Cerebellar nuclear complex (tissue), 1 donor: ENCODE measurements at places on chromosomes 6 and 20.

GRCh38 chr20:58303547-58303946 lies 6.0 kb upstream of the RAB22A start:
- DNase-seq: no peak

GRCh38 chr20:46651091-46651962 lies at the start of gene SLC13A3:
SLC13A3 (minus strand) TSS chr20:46651459; CDS start chr20:46651421, 38 bp downstream.
- DNase-seq: no peak

DNA sequence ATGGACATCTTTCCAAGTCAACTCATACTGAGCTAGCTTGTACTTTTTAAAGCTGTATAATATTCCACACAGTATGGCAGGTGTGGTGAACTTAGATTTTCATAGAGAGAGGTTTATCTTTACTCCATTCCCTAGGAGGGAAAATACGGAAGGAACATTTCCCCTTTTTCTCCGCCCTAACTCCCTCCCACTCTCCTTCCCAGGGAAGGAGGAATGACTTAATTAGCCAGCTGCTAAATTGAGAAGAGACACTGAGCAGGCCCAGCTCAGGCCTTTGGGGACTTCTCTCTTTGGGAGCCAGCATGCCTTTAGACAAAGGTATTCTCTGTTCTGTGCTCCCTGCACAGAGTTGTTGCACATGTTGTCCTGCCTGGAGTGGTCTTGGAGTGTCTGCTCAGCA lies 46.1 kb downstream of the MBOAT1 start:
- no peak for DNase-seq

DNA sequence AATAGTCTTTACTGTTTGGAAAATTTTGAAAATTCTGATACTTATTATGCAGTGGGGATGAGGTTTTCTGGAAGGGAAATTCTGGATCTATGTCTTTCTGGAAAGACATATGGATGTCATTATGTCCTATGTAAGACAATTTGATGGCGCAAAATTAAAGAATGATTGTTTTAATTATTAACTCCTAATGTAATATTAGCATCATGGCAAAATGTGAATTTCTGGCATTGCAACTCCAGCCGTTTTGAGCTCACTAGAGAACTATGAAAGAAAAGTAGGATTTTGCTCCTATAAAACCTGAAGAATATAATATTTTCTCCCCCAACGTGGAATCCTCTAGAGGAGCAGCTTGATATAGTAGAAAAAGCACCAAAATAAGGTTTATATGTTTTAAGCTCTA lies 243.2 kb downstream of the RFPL4B start:
- DNase-seq: no peak

DNA sequence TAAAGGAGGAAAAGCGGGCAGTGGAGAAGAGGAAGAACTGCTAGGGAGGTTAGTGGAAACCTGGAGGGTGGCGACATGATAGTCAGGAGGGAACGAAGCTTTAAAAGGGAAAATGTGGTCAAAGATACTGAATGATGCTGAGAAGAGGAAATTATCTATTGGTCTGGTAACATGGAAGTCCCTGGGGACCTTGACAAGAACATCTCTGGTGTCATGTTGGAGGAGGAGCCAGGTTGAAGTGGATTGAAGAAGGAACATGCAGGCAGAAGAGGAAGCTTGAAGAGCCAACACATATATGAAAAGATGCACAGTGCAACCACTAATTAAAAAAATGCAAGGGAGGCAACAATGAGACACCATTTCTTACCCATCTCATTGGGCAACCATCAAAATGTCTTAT lies 251.9 kb upstream of the RNF24 start:
- DNase-seq: no peak

- DNase-seq: no peak
Observed at GRCh38 chr6:16712931-16713484, 48.3 kb downstream of the ATXN1 start.

DNA sequence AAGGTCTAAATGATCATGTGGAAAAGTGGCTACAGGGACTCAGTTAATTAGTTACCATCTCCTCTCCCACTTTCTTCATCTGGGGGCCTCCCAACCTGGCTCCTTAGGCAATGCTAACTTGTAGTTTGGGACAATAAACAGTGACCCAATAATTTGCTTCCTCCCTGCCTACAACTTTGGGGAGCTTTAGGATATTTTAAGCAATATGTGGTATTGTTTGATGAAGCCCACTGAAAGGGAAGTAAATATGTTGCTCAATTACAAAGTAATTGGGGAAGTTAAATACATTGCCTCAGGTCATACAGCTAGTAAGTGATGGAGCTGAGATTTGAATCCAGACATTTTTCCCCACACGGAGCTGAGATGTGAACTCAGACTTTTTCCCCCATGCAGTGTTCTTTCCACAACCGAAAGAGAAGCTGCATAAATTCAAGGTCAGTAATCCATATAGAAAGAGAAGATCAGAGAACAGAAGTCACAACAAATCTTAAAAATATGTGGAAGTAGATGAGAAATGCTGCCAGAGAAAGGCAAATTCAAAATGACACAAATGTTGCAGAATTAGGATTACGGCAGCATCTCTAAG lies 26.6 kb downstream of the ZHX3 start:
- no peak for DNase-seq

DNA sequence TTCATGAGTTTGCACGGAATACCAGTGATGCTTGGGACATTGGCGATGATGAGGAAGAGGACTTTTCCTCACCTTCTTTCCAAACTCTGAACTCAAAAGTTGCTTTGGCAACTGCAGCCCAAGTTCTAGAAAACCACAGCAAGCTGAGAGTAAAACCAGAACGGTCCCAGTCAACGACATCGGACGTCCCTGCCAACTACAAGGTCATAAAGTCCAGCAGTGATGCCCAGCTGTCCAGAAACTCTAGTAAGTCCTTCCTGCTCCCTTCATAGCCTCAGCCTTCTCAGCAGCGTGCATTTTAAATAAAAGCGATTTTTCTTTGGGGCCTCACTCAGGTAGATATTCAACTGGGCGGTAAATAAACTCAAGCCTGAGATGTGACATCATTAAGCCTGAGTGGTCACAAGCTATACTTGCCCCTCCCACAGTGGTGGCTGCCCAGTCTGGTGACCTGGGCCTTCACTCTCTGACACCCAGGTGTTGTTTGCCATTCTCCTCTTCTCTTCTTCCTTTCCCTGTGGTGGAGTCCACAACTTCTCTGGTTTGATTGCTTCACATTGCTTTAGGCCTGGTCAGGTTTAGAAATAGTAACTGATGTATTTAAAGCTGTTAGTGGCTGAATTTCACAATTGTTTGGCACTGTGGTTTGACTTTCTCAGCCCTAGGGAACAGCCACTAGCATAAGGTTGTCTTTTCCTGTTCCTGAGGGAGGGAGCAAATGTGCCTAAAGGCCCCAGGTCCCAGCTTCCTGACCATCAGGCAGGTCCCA lies 21.6 kb upstream of the TMEM217 start:
- no peak for DNase-seq

GRCh38 chr6:87261534-87261933 lies 60.9 kb upstream of the SMIM8 start:
- DNase-seq: no peak
